ENCODE measurements at places on chromosomes 12 and 14. TPM values are rescaled to one million over a fixed set of nuclear protein-coding genes. Genes with fewer than 3 reads are reported as not detected.

GZMH gene
- 125 TPM for total RNA-seq

VTI1B gene
- 94.4 TPM for total RNA-seq

STRN3 gene
- total RNA-seq = 20.0 TPM

- DNase-seq = no peak
- no peak overlapping the region for H3K27ac ChIP-seq
- no peaks in the 10 kb centered on the region for H3K4me1 ChIP-seq
- H3K36me3 ChIP-seq = no peaks in the 10 kb centered on the region
These were observed 7.4 kb upstream of the ALDH1L2 start for GRCh38 chr12:105091476-105092206.

TTC6 gene
- total RNA-seq = not detected

SLC41A2 gene
- 5.9 TPM for total RNA-seq

DNA sequence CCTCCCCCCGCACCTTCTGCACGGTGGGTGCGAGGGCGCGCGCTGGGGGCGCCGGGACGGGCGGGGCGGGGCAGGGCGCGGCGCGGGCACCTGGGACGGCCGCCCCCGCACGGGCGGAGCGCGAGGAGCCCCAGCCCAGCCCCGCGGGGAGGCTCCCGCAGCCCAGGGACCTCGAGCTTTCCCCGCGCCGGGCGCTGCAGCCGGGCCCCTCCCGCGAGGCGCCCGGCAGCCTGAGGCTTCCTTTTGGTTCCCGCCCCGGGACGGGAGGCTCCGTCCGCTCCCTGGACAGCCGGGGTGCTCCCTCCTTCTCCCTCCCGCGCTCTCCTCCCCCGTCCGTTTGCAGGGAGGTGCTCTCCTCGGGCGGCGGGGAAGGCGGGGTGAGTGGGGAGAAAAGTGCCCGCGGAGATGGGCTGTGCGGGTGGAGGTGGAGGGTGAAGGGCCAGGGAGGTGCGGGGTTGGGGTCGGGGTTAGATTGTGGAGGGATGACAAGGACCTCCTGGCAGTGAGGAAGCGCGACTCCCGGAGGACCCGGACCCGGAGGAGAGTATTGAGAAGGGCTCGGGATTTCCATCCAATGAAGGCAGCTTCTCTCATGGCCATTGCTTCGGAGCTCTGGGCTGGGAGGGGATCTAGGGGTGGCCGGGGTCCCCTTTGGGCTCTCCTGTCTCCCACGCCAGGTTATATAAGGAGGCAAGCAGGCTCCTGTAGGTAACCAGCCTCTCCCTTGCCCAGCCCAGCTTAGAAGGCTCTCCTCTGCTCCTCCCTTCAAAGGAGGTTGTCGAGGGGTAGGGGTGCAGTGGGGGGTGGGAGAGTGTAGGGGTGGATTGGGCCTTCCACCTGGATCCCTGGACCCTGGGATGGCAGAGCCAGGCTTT lies 645 bp downstream of the JDP2 start:
- H3K4me1 ChIP-seq = peaks cover 6% of the 10 kb centered on the region
- no peak for DNase-seq
- no peak overlapping the region for H3K27ac ChIP-seq
- H3K4me3 ChIP-seq = no peak overlapping the region

MRPS35 gene
- 59.1 TPM for total RNA-seq

- peaks cover 20% of the 10 kb centered on the region for H3K36me3 ChIP-seq
- no peaks in the 10 kb centered on the region for H3K4me1 ChIP-seq
- no peak overlapping the region for H3K4me3 ChIP-seq
- DNase-seq = no peak
- H3K27me3 ChIP-seq = no peaks in the 10 kb centered on the region
These were observed 64.7 kb downstream of the VEZT start for GRCh38 chr12:95282266-95282665.
